ENCODE measurements at places on chromosomes 5 and 9.

- no peak for DNase-seq
- H3K4me1 ChIP-seq: no peaks in the 10 kb centered on the region
- no peaks in the 10 kb centered on the region for H3K27me3 ChIP-seq
- peaks cover 88% of the 10 kb centered on the region for H3K36me3 ChIP-seq
- H3K27ac ChIP-seq: no peak overlapping the region
Observed at GRCh38 chr9:128588581-128589233, 36.3 kb downstream of the SPTAN1 start.

DNA sequence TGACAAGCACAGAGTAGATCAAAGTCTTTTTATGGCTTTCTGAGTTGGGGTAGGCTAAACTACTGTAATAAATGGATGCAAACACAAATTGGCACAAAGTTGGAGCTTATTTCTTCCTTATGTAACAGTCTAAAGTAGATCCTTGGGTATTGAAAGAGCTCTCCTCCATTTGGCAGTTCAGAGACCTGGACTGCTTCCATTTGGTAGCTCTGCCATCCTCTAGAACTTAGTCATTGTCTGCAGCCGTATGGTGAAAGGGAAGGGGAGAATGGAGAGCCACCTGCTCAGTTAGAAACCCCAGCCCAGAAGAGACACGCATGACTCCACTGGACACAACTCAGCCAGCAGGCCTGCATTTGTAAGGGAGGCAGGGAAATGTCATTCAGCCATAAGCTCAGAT, 345.0 kb downstream of the DMAC1 start:
- H3K4me3 ChIP-seq: no peak overlapping the region
- H3K27me3 ChIP-seq: no peaks in the 10 kb centered on the region
- no peaks in the 10 kb centered on the region for H3K36me3 ChIP-seq
- H3K27ac ChIP-seq: no peak overlapping the region

GRCh38 chr5:157603333-157604190, 28.0 kb upstream of the ADAM19 start:
- H3K4me1 ChIP-seq: peaks cover 45% of the 10 kb centered on the region
- H3K4me3 ChIP-seq: no peak overlapping the region
- H3K27me3 ChIP-seq: no peaks in the 10 kb centered on the region

DNA sequence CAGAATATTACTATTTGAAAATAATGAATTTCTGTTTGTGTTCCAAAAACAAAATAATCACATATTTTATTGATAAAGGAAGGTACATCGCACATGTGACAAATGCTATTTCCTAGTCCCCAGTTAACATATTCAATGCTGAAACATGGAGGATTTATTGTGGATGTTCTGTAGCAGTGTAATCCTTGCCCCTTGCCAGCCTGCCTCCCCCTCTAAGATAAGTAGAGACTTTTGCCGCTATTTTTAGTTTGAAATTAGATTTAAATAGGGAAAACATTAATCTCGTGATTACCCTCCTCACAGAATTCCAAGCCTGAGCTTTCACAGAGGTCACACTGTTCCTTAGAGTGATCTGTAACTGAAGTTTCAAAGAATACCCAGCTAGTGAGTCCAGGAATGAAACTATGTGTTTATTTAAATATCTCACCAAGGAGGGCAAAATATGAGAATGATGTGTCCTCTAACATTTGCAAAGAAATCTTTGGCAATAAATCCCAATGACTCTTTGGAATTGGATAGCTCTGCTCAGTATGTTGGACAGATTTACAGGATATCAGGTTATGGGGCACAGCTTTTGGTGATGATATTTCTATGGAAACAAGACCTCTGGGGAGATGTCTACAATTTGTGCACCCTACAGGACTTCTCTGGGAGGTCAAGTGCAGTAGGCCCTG, 17.3 kb downstream of the CTXN3 start:
- H3K27me3 ChIP-seq: no peaks in the 10 kb centered on the region
- no peak overlapping the region for H3K27ac ChIP-seq
- H3K4me1 ChIP-seq: no peaks in the 10 kb centered on the region
- DNase-seq: no peak
- no peaks in the 10 kb centered on the region for H3K36me3 ChIP-seq

All from effector memory CD4-positive, alpha-beta T cell (primary cell).